ENCODE measurements at places on chromosomes 5 and 9.

- no peak for DNase-seq
Measured at GRCh38 chr5:158821331-158821730, 278.4 kb downstream of the EBF1 start.

DNA sequence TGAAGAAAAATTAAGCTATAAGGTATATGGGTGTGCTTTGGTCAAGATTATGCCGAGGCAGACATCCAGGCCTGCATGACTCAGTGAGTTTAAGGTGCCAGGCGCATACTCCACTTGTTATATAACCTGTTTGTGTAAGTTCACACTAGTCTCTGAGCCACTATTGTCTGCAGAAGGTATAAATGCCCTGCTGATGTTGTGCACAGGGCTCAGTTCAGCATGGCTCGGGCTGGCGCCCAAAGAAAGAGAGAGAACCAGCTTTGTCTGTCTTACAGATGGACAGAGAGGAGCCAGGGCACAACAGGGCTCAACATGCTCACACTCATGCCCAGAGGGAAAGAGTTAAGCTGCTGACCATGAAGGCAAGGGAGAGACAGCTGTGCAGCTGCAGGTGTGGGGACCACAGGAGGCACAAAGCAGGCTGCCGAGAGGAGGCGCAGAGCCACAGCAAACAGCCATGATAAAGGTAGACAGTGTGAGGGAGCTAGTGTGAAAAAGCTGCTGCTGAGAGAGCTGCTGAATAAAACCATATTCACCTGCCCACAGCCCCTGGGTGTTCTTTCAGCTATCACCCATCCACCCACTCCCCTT is 1587.6 kb upstream of the C9orf72 start:
- DNase-seq: no peak

DNA sequence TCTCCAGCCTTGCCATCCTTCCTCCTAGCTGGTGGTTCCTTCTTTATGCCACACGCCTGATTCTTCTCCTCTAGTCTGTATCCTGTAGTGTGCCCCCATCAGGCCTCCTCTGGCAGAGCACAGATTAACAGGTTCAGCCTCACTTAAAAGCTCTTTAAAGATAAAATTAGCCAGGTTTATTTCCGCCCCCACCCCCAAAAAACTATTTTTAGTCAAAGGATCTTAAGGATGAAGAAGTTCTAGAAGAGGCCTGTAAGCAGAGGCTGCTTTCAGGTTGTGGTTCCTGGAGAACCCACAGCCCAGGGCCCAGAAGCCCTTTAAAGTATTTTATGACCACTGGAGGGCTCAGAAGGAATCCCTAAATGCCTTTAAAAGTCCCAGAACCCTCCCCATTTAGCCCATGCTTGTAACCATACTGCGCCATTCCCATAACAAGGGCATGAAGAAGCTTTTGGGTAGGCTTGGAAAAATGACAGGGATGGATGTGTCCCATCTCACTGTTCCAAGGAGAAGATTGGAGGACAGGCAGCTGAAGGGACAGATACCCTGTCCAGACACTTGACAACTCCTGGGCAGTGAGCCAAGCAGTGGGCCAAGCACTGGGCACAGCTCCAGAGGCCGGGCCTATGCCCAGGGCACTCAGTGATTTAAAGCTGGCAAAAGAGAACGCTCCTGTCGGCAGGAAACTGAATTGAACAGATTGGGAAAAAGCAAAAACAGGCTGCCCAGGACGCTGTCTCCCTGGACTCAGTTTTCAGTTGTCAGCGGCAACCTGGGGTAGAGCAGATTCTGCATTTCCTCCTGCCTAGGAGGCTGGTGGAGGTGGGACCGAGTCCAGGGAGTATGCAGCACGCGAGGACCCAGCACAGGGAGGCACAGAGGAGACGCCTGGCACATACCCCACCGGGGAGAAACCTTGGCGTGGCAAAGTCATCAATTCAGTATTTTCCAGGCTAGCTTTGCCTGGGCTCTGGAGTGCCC is 106.3 kb upstream of the SSBP2 start:
- DNase-seq: peak; percentile 86

GRCh38 chr9:121950441-121950840 is 142.7 kb downstream of the TTLL11 start:
- no peak for DNase-seq

All from hypothalamus (tissue), 51 donors.